ENCODE measurements at places on chromosomes 3 and 15. TPM values are rescaled to one million over a fixed set of nuclear protein-coding genes. Genes with fewer than 3 reads are reported as not detected.

DNA sequence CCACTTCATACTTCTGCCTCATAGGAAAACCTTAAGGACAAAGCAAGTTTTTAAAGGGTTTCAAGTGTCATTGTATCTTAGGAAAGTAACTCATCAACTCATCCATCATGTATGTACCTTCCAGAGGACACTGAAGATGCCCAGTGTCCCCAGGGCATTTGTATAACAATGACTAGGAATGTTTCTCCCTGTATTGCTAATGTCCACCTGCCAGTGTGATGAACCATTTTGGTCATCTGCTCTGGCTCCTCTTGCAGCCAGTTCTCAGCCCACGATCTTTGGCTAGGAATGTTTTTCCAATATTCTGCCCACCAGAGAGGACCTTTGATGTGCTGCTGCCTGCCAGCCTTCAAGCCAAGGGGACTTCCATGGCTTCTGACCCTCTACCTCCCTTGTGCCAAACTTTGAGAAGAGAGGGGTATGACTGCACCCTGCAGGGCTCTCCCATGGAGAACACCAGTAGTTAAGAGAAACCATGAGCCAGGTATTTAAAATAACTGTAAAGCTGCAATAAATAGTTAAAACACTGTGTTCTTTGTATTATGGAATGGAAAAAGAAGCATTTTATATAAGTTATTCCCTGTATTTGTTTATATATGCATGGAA, 11.4 kb downstream of the LMOD3 start:
- no peak overlapping the region for H3K4me3 ChIP-seq
- H3K27me3 ChIP-seq, result no peaks in the 10 kb centered on the region
- H3K27ac ChIP-seq, result no peak overlapping the region
- no peak for DNase-seq
- H3K36me3 ChIP-seq, result no peaks in the 10 kb centered on the region

DNA sequence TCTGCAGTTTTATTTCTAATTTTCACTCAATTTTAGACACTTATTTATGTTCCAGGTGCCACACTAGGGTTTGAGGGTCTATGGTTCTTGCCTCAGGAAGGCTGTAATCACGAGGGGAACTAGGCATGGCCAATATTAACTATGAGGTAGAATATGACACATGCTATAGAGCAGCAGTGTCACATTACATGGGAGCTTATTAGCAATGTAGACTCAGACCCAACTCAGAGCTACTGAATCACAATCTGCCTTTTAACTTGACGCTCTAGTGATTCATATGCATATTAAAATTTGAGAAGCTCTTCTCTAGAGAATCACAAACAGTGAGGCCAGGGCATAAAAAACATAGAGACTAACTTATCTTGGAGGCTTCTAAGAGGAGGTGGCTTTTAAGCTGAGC, 32.8 kb upstream of the MRPL3 start:
- DNase-seq, result no peak
- H3K4me1 ChIP-seq, result no peaks in the 10 kb centered on the region
- peaks cover 15% of the 10 kb centered on the region for H3K27me3 ChIP-seq
- no peak overlapping the region for H3K27ac ChIP-seq
- H3K4me3 ChIP-seq, result no peak overlapping the region

DNA sequence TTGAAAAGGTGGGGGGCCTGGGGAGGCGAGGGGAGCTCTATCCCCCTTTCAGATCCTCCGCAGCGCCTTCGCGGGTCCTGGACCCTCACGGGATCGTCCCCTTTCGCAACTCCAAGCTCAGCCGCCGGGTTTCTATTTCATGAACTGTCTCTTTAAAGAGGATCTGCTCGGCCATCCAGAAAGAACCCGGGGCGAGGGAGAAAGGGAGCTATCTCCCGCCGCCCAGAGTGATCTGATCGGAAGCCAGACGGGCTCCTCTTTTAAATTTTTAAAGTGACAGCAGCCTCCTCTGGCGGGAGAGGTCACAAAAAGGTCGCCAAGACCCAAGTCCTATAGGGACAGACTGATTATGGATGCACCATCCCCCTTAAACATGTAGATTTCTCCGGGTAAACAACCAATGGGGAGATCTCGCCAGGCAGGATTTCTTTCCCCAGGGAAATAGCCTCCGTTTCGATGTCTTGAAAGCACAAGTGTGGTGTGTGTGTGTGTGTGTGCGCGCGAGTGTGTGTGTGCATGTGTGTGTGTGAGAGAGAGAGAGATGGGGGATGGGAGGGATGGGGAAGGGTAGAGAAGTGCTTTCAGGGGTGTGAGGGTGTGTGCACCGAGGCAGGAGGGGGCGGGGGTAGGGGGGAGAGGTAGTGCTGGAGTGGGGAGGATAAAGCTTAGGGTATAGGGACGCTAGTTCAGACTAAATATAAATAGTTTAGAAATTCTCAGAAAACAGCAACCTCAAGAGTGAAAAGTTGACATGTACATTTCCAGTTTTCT, 516.1 kb downstream of the MECOM start:
- H3K36me3 ChIP-seq, result no peaks in the 10 kb centered on the region
- DNase-seq, result peak; percentile 11
- H3K4me1 ChIP-seq, result peaks cover 21% of the 10 kb centered on the region
- H3K27me3 ChIP-seq, result peaks cover 61% of the 10 kb centered on the region
- peak overlapping the region; percentile 50 for H3K4me3 ChIP-seq
- no peak overlapping the region for H3K27ac ChIP-seq

DNA sequence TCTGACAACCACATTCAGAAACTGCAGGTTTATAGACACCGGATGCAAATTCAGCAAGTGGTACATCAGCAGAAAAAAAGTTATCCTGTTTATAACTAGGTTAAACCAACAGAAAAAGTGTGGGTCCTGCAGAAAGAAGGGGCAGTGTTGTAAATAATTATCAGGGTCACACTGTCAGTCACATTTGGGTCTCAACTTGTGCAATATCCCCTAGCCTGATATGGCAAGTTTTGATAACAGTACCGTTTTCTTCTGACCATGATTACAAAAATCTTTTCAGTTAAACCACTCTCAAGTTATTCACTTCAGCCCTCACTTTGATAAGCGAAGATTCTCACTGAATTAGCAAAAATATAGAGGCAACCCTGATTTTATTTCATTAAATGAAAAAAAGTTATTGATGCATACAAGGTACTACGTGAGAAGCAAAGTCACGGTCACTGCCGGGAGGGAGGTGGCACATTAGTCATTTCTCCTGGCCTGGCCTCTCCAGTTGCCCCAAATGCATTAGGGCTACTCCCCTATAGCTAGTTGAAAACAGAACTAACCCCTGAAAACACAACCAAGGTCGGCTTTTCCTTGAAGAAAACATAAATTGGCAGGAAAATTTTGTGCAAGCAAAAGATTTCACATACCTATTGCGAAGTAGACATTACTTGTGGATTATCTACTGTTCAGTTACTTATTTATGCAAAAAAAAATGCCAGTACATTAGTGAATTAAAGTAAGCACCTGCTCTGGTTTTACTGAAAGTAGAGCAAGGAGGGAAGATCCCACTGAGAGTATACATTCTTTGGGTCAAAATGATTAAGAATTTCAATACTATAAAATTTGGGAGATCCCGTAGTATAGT, 28.6 kb downstream of the IL5RA start:
- H3K4me3 ChIP-seq, result no peak overlapping the region
- no peak for DNase-seq
- H3K27ac ChIP-seq, result no peak overlapping the region
- H3K36me3 ChIP-seq, result no peaks in the 10 kb centered on the region
- no peaks in the 10 kb centered on the region for H3K4me1 ChIP-seq
- no peaks in the 10 kb centered on the region for H3K27me3 ChIP-seq

DNA sequence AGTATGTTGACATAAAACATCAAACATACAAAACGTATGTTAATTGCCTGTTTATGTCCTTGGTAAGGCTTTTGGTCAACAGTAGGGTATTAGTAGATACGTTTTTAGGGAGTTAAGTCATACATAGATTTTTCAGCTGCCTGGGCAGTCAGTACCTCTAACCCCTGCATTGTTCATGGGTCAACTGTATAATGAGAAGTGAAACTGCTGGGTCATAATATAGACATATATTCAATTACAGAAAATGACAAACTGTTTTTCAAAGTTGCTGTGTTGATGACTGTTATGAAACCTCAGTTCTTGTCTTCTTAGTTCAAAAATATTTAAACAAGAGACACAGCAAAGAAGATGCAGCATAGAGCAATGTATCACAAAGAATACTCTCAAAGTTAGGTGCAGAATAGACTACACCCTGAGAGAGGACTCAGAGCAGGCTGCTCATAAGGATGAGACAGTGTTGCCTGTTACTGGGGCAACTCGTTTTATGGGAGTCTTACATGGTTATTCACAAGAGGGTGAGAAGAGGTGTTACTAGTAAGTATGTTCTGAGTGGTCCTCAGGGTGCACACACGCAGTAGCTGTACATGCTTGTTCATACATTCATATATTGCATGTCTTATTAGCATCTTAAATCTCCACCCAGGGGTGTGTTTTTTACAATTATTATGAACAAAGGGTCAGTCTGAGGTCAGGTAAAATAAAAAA, 53.1 kb upstream of the ADAMTS17 start:
- H3K4me3 ChIP-seq, result no peak overlapping the region
- no peaks in the 10 kb centered on the region for H3K4me1 ChIP-seq
- H3K36me3 ChIP-seq, result no peaks in the 10 kb centered on the region
- peaks cover 3% of the 10 kb centered on the region for H3K27me3 ChIP-seq

GRCh38 chr15:38053205-38053604, 118.8 kb downstream of the TMCO5A start:
- peaks cover 4% of the 10 kb centered on the region for H3K27me3 ChIP-seq
- DNase-seq, result no peak
- H3K4me1 ChIP-seq, result peaks cover 6% of the 10 kb centered on the region
- no peaks in the 10 kb centered on the region for H3K36me3 ChIP-seq

GRCh38 chr3:117084739-117085270, 375.2 kb downstream of the TUSC7 start:
- no peaks in the 10 kb centered on the region for H3K4me1 ChIP-seq
- H3K27ac ChIP-seq, result no peak overlapping the region
- H3K36me3 ChIP-seq, result no peaks in the 10 kb centered on the region
- H3K27me3 ChIP-seq, result no peaks in the 10 kb centered on the region
- DNase-seq, result no peak

- no peak overlapping the region for H3K4me3 ChIP-seq
- no peaks in the 10 kb centered on the region for H3K4me1 ChIP-seq
- no peak overlapping the region for H3K27ac ChIP-seq
- no peak for DNase-seq
- H3K36me3 ChIP-seq, result no peaks in the 10 kb centered on the region
Measured at GRCh38 chr3:98954242-98954641, 52.7 kb upstream of the DCBLD2 start.

- peaks cover 3% of the 10 kb centered on the region for H3K27me3 ChIP-seq
- H3K4me1 ChIP-seq, result no peaks in the 10 kb centered on the region
- H3K4me3 ChIP-seq, result no peak overlapping the region
- H3K36me3 ChIP-seq, result no peaks in the 10 kb centered on the region
- H3K27ac ChIP-seq, result no peak overlapping the region
Measured at GRCh38 chr15:39235084-39235795, 345.6 kb upstream of the THBS1 start.

DNA sequence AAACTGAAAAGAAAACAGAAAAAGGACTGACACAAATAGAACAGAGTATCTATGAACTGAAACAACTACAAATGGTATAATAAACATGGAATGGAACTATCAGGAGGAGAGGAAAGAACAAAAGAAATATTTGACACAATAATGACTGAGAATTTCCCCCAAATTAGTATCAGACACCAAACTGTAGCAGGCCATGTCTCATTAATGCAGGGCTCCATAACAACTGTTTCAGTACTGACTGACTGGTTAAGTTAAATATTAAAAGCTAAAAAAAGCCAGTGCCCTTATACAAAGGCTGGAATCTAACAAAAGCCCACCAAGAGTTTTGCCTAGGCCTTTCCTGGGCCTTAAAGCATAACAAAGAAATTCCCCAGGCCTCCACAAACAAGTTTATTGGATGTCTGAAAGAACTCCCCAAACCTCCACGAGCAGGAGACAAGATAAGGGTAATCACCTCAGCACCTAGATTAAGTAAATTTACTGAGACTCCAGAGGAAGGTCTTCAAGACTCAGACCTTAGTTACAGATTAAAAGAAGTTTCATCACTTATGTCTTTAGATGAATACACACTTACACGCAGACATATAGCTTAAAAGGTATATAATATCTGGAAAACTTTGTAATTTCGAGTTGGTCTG, 45.7 kb downstream of the KPNA1 start:
- H3K36me3 ChIP-seq, result peaks cover 13% of the 10 kb centered on the region
- no peak overlapping the region for H3K4me3 ChIP-seq
- no peak for DNase-seq
- peaks cover 51% of the 10 kb centered on the region for H3K4me1 ChIP-seq

- no peak for DNase-seq
- no peaks in the 10 kb centered on the region for H3K36me3 ChIP-seq
- no peak overlapping the region for H3K4me3 ChIP-seq
- H3K4me1 ChIP-seq, result no peaks in the 10 kb centered on the region
Measured at GRCh38 chr3:19632099-19633074, 301.6 kb downstream of the EFHB start.

DNA sequence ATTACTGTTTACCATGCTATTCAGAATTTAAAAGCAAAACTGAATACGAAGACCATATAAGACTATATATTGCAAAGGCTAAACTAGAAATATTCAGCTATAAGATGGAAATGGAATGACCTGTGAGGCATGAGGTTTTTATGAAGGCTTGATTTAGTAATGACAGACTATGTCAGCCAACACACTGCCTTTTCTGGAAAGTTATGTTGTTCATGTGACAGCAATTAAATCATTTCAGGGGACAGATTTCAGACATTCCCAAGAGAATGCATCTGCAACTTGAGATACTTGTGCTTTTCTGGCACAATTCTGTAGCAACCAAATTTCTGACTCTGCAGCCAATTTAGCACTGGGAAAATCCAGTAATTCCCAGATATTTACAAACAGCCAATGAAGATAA, 8.6 kb upstream of the GATM start:
- peaks cover 9% of the 10 kb centered on the region for H3K27me3 ChIP-seq
- H3K36me3 ChIP-seq, result no peaks in the 10 kb centered on the region
- DNase-seq, result no peak
- H3K27ac ChIP-seq, result no peak overlapping the region
- H3K4me3 ChIP-seq, result no peak overlapping the region

DNA sequence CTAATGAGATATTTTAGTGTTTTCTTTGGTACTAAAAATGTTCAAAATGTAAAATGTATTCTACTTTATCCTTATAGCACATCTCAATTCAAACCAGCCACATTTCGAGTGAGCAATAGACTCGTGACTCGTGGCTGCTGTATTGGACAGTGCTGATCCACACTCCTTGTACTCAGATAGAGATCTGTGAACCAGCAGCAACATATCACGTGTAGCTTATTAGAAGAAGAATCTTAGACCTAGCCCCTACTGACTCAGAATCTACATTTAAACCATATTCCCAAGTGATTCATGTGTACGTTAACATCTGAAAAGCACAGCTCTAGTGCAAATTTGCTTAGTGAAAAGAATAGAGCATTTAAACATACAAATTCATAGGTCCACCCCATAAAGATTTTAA, 130.9 kb downstream of the IL1RAP start:
- peaks cover 14% of the 10 kb centered on the region for H3K36me3 ChIP-seq
- no peaks in the 10 kb centered on the region for H3K27me3 ChIP-seq
- no peaks in the 10 kb centered on the region for H3K4me1 ChIP-seq
- H3K27ac ChIP-seq, result no peak overlapping the region
- no peak for DNase-seq

GRCh38 chr15:95839367-95839782, 491.1 kb upstream of the NR2F2 start:
- H3K27ac ChIP-seq, result no peak overlapping the region
- H3K4me1 ChIP-seq, result peaks cover 26% of the 10 kb centered on the region
- H3K4me3 ChIP-seq, result no peak overlapping the region
- no peak for DNase-seq

Gene TNIK
- total RNA-seq, result 27.1 TPM

Gene CILP
- not detected for total RNA-seq

Gene IL5RA
- 0.74 TPM for total RNA-seq

Gene ROBO1
- not detected for total RNA-seq

Gene SLC35G2
- 2.9 TPM for total RNA-seq

Gene KBTBD13
- not detected for total RNA-seq

Gene PPIP5K1
- total RNA-seq, result 38.6 TPM

Measured in activated CD4-positive, alpha-beta memory T cell treated with anti-CD3 and anti-CD28 coated beads for 36 hours (primary cell).